ENCODE measurements at places on chromosomes 1 and 21.
A peak's percentile ranks its signal among the peaks of the same experiment; 100 is the strongest.

DNA sequence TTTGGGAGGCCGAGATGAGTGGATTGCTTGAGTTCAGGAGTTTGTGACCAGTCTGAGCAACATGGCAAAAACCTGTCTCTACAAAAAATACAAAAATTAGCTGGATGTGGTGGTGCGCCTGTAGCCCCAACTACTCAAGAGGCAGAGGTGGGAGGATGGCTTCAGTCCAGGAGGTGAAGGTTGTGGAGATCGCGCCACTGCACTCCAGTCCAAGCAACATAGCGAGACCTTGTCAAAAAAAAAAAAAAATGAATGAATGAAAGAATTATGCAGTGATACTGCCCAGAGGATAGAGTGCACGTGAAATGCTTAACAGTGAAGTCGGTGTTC lies 429 bp upstream of the DPH2 start:
- no peak for DNase-seq

GRCh38 chr1:211623515-211623914 lies 44.6 kb upstream of the SLC30A1 start:
- no peak for DNase-seq

DNA sequence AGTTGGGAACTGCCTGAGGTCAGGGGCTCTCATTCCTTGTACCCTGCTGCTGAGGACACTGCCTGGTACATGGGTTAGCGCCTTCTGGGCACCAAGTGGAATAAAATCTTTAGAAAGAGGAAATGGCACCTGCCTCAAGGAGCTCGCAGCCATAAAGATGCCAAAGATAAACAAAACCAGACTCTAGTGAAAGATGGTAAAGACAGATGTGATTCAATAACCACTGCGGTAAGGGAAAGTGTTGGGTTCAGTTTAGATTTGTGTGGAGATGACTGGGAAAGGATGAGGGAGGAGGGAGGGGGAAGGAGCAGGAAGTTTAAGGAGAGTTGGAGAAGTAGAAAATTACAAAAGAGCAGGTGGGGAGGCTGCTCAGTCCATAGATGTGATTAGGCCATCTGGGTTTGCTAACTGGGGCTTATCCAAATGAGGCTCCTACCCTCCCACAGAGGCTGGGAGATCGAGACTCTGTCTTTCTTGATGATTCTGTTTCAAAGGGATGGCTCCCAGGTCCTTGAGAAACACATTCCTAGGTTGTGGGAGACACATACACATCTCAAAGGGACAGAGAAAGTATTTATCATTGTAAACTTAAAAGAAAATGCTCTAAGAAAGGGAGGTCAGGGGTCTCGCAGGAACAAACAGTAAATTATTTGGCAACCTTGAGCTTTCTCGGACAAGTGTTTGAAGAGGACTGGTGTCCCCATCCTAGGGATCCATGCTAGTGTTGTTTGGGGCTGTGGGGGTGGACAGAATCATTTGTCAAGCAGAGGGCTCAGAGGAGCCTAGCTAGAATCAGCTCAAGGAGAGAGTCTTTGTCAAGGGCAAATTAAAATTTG lies 65.7 kb upstream of the MORC3 start:
- DNase-seq, result no peak

DNA sequence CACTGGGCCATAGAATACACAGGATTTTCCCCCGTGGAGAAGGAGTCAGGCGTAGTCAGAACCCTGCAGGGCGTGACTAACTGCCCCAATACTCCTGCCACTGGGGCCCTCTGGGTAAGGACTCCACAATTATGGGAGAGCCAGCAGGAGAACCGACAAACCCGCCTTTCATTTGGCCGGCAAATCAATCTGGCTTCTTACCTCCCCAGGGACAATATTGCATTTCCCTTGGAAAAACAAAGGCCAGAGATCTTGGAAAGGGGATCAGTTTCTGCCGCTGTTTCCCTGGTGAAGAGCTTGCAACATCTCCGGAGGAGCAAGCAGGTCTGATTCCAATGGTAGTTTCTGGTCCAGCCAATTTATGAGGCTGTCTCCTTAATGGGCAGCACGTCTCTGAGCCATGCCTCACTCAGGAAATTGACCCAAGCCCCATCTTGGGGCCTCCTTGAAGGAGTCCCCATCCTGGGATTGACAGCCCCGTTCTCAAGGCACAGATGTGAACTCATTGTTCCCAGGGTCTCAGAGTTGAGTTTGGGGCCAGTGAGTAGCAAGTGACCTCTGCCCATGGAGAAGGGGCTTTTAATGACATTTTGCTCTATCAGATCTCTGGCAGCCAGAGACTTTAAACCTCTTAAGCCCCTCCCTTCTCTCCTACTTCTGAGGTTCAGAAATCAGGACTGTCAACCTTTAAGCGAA lies 4.3 kb downstream of the TRABD2B start:
- no peak for DNase-seq

GRCh38 chr1:38815903-38816627 lies 43.5 kb downstream of the RRAGC start:
- peak; percentile 7 for DNase-seq

GRCh38 chr21:10464975-10465374 lies 56.4 kb upstream of the TPTE start:
- DNase-seq, result no peak

DNA sequence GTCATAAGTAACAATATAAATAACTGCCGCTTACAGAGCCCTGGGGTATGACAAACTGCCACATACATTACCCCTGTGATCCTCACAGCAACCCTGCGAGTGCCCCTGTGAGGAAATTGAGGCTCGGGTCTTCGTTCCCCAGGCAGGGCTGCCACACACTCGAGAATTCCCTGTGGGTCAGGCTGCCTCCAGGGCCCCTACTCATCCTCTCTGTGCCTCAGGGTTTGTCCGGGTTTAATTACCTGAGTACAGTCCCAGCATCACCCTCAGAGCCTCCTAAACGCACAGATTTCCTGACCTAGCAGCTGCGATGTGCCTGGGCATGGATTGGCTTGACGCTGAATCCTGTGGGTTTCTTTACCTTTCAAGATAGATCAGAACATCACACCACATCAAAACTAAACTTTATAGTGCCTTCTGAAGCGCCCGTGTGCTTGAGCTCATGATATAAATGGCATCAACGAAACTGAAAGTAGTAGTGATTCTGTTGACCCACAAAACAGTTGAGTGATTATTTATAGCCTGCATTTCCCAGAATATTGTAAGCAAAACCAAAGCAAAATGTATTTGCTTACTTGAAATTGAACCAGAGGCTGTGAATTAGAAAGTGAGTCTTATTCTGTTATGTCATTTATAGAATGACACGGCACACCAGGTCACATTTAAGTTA lies 14.0 kb downstream of the SLC37A1 start:
- peak; percentile 83 for DNase-seq

DNA sequence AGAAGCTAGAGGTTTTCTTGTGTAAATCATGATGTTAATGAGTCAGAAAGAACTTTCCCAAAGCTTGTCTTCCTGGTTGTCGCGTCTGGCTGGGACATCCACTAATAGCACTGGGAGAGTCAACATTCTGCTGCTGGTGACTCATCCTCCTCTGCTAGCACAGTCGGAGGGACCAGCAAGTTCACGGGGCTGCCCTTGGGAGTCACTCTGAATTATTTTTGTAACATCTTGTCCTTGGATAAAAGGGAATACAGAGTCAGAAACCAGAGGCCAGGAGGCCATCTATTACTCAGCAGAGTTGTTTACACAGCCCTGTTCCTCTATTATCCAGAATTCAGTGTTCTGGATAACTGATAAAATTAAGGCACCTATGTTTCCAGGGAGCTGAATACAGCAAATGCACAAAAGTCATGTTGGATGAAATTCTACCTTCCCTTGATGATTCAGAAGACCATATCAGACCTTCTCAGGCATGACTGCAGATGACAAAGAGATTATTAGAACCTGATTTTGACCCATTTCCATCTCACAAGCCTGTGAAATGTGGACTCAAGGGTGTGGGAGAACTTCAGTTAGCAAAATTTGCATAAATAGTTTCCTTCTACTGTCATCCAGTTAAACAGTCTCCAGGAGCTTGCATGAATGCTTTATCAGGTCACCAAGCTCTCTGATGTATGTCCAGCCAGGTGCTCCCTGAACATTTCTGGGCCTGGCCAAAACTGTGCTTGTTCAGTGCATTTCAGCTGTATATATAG lies 68.1 kb downstream of the JAK1 start:
- peak; percentile 95 for DNase-seq

DNA sequence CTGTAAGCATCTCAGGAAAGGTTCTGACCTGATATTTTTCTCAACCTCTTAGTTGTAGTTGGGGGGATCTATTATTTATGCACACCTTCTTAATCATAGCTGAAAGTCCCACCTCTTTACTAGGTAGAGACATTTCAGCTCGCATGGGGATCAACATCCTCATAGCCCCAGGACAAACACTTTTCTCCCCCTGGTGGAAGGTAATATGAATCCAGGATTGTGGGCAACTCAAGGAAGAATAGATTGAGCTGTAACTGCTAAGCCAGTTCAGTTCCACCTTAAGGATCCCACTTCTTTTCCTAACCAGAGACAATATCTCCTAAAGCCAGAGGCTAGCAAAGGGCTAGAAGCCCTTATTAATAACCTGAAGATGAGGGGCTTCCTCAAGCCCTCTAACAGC lies 25.4 kb upstream of the SMYD3 start:
- no peak for DNase-seq

DNA sequence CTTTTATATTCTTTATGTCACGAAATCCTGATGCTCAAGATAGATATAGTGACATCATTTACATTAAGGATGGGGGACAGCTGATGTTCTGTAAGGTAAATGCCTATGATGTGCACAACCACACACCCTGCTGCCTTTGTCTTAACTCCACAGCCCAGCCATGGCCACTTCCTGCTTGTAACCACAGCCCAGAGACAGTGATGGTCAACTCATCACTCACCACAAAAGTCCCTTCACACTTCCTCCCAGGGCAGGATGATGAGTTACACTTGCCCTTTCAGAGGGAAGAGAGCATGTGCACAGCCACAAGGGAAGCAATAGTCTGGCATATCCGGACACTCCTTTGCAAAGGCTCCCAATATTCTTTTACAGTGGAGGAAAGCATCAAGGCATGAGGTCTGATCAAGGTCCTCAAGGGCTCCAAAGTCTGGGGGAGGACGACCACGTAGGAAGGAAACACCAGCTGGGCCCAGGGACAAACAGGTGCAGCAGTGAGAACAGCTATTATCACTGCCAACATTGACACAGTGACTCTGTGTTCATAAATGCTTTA lies 53.8 kb downstream of the PLPP3 start:
- DNase-seq, result peak; percentile 60

DNA sequence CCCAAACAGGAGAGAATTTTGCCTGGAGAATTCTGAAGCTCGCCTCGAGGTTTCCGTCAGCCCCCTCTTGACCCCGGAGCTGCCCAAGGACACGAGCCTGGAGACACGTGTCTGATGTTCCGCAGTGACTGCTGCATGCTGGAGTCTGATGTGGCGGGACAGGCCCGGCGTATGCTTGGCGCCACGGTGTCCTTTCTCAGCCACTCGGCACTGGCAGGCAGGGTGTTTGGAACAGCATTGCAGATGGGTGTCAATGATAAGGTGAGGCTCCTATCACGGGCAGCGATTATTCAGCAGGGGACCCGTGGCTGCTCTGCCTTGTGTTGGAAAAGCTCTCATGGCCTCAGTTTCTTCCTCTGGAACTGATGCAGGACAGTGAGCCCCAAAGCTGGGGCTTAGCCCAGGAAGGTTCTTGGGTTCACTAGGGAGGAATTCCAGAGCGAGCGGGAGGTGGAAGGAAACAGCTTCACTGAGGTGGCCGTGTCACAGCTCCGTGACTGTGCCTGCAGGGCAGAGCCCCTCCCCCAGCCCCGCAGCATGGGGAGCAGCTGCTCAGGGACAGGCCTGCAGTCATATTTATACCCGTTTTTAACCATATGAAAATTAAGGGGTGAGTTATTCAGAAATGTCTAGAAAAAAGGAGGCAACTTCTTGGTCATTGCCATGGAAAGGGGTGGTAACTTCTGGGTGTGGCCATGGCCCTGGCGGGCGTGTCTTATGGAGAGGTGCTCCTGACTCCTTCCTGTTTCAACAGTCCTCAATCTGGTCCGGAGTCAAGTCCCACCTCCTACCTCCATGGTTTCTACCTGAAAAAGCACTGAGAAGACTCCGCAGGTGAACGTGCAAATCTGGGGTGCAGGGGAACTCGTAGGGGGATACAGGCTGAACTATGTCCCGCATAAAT lies 123.4 kb downstream of the SIK1 start:
- DNase-seq, result no peak

- DNase-seq, result no peak
Observed at GRCh38 chr1:234926559-234927311, 201.9 kb downstream of the TOMM20 start.

GRCh38 chr21:25462517-25462971 lies 144.7 kb downstream of the MRPL39 start:
- no peak for DNase-seq

DNA sequence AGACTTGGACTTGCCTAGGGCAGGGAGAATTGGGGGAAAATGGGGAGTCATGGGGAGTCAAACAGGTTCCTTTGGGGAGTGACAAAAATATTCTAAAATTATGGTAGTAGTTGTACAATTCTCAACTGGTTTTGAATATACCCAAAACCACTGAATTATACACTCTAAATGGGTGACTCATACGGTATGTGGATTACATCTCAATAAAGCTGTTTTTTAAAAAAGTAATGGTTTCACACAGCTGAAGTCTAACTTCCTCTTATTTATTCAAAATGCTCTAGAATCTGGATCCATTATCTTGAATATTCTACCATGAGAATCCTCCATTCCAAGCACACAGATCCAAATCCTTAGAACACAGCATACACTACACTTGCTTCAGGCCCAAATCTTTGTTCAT lies 11.1 kb downstream of the EIF4G3 start:
- DNase-seq, result no peak

- no peak for DNase-seq
Observed at GRCh38 chr1:14739082-14739832, 140.8 kb downstream of the KAZN start.

DNA sequence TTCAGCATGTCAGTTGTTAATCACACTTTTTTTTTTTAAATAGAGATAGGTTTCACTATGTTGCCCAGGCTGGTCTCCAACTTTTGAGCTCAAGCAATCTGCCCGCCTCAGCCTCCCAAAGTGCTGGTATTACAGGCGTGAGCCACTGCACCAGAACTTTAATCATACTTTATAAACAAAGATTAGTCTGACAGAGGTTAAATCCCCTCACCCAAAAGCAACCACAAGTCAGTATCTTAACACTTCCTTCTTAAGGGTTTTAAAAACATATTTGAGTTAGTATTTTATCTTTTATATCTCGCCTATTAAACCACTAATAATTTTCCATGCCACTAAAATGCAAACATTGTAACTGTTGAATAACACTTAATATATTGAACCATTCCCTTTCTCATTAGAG lies 70.2 kb downstream of the COP1 start:
- DNase-seq, result no peak

- DNase-seq, result peak; percentile 27
Observed at GRCh38 chr1:156860628-156861423, at the start of gene NTRK1. Gene NTRK1 (plus strand): TSS chr1:156860865. CDS start chr1:156860935, 70 bp downstream.

- peak; percentile 8 for DNase-seq
Observed at GRCh38 chr1:147771226-147772125, 11.1 kb upstream of the GJA5 start.

- DNase-seq, result no peak
Observed at GRCh38 chr1:235675152-235675890, 25.7 kb upstream of the GNG4 start.
